Hindlimb muscle (tissue), 1 donor: ENCODE measurements at places on chromosomes 1 and 21. TPM values are rescaled to one million over a fixed set of nuclear protein-coding genes. Genes with fewer than 3 reads are reported as not detected.
A peak's percentile ranks its signal among the peaks of the same experiment; 100 is the strongest.

GRCh38 chr1:21322681-21323016 lies 32.4 kb upstream of the ECE1 start:
- no peak for DNase-seq

- no peak for DNase-seq
These were observed 145.7 kb upstream of the HMGB4 start for GRCh38 chr1:33718186-33718585.

DNA sequence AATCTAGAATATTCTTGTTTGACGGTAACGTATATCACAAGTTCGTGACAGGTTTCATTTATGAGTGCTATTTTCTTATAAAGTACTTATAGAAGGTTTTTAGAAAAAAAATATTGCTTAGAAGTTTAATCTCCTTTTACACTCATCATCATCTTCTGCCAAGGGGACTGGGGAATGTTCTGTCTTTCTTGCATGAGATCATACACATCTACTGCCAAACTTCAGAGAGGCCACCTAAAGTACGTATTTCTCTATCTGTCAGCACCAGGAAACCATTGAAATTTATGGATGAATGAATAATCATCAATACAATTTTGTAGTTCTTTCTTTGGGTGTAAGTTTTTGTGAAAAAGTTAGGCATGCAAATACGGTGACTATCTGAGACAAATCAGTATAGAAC lies 245.8 kb downstream of the SPATA17 start:
- no peak for DNase-seq

DNA sequence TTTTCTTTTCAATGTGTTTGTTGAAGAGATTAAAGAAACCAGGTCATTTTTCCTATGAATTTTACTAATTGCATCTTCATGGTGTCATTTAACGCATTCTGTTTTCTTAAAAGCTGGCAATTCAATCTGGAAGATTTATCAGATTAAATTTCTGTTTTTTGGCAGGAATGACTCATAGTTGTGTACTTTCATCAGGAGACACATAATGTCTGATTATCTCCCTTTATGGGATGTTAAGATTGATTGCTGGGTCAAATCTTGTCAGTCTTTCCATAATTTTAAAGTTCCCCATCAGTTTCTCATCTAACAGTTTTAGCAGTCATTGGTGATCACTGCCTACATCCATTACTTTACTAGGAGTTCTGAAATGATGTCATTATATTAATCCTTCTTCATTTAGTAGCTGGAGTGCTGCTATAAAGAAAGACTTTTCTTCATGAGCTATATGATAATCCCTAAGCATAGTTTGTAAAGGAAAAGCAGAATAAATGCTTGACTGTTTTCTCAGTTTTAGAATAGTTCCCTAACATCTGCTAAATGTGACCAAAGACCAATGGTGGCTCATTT lies 72.8 kb upstream of the MAP10 start:
- DNase-seq: no peak

- DNase-seq: no peak
These were observed 42.9 kb upstream of the LGALS8 start for GRCh38 chr1:236480758-236481436.

DNA sequence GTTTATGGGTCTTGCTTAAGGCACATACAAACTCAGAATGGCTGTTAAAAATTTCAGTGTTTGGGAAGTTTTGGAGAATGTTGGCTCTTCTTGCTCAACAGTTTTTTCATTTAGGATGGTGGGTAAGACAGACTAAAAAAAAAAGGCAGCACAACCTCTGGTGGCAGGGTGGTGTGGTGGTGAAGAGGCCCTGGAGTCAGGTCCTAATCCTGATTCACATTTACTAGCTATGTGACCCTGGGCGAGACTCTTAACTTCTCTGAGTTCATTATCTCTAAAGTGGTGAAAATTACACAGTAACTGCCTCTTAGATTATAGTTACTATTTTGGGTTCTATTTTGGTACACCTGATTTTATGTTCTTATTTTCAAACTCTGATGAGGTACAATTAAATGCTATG lies 11.6 kb downstream of the UAP1 start:
- DNase-seq: no peak

GRCh38 chr1:56505792-56506743 lies 73.3 kb downstream of the PLPP3 start:
- no peak for DNase-seq

- no peak for DNase-seq
These were observed 116.2 kb downstream of the DISP1 start for GRCh38 chr1:222931023-222931422.

GRCh38 chr1:91751275-91751674 lies 134.7 kb downstream of the TGFBR3 start:
- peak; percentile 85 for DNase-seq

DNA sequence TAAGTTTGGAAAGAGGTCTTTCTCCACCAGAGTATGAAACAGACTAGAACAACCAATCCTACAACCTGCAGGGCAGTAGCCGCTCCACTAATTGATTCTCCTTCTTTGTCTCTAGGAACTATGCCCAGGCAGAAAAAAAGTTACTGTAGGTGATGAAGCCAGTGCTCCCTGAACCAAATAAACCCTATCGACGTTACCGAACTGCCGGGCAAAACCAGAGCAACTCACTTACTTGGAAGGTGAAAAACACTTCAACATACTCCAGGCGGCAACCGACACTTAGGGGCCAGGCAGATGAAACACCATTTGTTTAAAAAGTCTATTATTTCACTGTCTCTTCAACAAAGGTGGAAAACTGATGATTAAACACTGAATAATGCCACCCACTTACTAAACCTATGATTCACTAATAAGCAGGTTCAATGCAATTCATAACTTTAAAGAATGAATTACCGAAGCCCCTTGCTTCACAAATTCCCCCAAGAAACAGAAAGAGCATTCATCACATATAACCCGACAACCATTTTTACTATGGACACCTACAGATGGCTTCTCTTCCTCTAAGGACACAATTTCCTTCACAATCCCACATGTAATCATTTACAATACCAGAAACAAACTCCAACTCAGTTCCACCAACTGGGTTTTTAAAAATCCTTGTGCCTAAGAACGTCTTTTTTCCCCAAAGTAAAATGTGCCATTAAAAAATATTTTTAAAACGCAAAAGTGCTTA lies 1.6 kb downstream of the NRIP1 start:
- no peak for DNase-seq

DNA sequence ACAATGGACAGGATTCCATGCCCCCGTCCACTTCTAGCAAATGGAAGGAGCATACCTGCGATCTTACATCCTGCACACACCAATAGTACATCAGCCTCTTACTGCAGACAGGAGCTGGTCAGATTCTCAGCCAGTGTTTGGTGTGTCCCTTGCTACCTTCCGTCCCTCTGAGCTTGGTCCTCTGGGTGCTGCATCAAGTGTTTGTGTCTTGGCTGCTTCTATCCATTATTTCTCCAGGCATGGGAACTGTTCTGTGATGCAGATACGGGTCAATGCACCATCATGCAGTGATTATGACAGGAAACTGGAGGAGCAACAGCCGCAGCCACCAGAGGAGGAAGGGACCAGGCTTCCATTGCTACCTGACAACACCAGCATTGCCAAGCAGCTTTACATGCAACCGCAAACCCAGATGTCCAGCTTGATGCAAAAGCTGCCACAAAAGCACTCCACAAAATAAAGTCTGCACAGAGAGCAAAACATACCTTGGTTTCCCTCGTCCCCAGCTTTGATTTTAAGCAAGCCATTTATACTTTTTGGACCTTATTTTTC lies 21.9 kb upstream of the OVAAL start:
- DNase-seq: no peak

GRCh38 chr1:118101515-118101844 lies 83.5 kb downstream of the SPAG17 start:
- DNase-seq: no peak

DNA sequence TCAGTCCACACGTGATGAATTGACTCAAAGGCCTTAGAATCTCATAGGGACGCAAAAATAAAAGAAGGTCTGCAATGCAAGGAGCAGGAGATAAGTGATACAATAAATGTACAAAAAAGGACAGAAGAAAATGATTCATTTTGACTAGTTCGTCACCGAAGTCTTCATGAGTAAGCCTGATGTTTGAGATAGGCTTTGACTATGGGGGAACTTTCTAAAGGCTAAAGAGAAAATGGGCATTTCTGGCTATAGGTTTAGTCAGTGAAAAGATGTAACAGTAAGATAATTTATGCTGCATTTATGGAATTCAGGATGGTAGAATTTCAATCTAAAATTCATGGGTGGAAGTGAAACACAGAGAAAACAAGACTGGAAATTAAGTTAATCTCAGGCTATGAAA lies 163.0 kb downstream of the ADGRL4 start:
- no peak for DNase-seq

Gene KLHDC7A
- polyA plus RNA-seq: 0.04 TPM

Gene GPR161
- 12.5 TPM for polyA plus RNA-seq

Gene GJB4
- polyA plus RNA-seq: not detected

Gene STUM
- polyA plus RNA-seq: 20.5 TPM

Gene BACH1
- polyA plus RNA-seq: 28.3 TPM
